ENCODE measurements at places on chromosomes 12 and 14.

GRCh38 chr12:120999191-121000120 lies 16.8 kb downstream of the C12orf43 start:
- H3K36me3 ChIP-seq: peaks cover 36% of the 10 kb centered on the region
- H3K27me3 ChIP-seq: peaks cover 13% of the 10 kb centered on the region
- no peak overlapping the region for H3K27ac ChIP-seq
- no peak for DNase-seq

- H3K4me3 ChIP-seq: no peak overlapping the region
- H3K36me3 ChIP-seq: peaks cover 28% of the 10 kb centered on the region
- DNase-seq: no peak
- H3K27ac ChIP-seq: no peak overlapping the region
- peaks cover 1% of the 10 kb centered on the region for H3K4me1 ChIP-seq
These were observed 6.0 kb downstream of the LEMD3 start for GRCh38 chr12:65175385-65175784.

DNA sequence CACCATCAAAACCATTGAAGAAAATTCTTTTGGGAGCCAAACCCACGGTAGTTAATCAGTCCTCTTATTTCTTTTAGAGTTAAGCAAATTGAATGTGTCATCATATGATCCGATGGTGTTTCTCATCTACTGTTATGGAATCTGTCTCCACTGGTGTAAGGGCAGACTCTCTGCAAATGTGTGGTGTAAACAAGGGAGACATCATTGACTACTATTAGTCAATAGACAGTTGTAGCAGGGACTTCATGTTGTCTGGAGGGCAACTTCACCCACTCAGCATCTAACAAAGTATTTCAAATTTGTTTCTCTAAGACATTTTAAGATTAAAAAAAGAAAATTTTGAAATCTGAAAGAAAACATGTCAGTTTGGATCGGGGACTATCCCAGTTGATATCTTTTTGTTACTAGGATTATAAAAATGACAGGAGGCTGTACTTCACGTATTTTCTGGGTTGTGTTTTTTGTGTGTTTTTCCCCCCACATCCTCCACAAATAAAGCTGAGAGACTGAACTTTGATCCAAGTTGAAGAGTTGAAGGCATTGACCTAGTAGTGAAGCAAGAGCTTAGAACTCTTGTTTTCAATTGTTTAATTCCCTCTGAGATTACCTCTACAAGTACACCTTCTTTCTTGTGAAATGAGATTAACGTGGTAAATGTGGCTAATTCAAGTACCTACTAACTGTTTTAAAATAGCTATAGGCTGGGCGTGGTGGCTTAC lies 4.0 kb downstream of the GOLGA5 start:
- no peaks in the 10 kb centered on the region for H3K27me3 ChIP-seq
- H3K4me3 ChIP-seq: no peak overlapping the region
- DNase-seq: no peak
- no peaks in the 10 kb centered on the region for H3K4me1 ChIP-seq
- H3K27ac ChIP-seq: no peak overlapping the region
- peaks cover 7% of the 10 kb centered on the region for H3K36me3 ChIP-seq

DNA sequence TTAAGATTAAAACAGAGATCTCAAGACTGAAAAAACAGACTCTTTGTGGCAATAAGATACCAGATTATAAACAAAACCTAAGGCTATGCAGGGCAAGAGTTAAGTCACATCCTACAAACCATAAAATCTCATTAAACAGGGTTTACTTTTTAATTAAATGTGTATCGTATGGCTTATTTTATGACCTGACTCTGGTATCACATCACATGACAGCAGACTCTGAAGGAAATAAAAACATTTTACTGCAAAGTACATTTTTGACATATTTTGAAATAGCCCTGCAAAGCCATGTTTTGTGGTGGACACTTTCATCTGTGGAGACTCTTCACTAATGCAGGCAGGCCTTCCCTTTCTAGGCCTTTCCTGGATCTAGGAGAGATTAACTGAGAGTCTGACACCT lies 327.6 kb upstream of the CLEC14A start:
- no peak overlapping the region for H3K27ac ChIP-seq
- no peaks in the 10 kb centered on the region for H3K36me3 ChIP-seq
- H3K4me3 ChIP-seq: no peak overlapping the region
- H3K27me3 ChIP-seq: no peaks in the 10 kb centered on the region
- no peaks in the 10 kb centered on the region for H3K4me1 ChIP-seq

DNA sequence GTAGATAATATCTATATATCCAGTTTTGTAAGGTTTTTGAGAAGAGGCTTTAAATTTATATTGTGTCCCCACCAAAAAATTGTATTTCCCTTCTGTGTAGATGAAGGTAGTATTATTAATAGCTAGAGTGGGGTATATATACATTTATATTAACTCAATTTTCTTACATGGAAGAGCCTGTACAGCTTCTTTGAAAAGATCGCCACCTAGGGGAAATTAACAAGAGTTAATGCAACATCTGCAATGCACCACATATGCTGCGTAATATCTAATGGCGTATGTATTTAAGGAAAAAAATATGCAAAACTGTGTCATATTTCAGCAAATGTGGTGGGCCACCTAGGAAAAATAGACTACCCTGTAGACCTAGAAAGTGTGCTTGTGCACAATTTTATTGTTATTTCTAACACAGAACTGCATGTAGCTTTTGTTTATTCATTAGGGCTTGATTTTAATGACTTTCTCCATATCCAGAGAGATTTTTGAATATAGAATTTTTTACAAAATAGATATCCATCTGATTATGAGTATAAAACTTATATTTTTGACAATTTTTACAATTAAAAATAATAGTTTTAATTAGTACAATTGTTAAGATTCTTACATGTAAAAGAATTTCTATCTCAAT lies 14.0 kb downstream of the CCER1 start:
- H3K27ac ChIP-seq: no peak overlapping the region
- DNase-seq: peak; percentile 73
- H3K27me3 ChIP-seq: no peaks in the 10 kb centered on the region
